ENCODE measurements at places on chromosomes 1 and 21. TPM values are rescaled to one million over a fixed set of nuclear protein-coding genes. Genes with fewer than 3 reads are reported as not detected.
A peak's percentile ranks its signal among the peaks of the same experiment; 100 is the strongest.

DNA sequence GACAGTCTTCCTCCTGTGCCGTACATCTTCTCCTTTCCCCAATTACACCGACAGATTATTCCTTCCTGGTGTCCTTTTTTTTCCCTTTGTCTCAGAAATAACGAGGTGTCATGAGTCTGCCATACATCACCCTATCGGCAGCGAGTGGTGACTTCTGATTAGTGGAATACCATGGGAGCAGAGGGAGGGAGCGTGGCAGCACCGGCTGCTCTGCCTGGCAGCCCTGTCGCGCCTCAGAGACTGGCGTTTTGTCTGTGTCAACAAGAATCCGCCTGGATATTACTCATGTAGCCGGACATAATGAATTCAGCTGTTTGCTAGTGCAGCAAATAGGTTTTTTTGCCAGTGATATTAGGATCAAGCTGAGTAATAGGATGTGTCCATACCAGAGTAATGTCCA lies 51.8 kb downstream of the UTP25 start:
- H3K27ac ChIP-seq, result no peak overlapping the region
- H3K4me3 ChIP-seq, result no peak overlapping the region
- no peaks in the 10 kb centered on the region for H3K4me1 ChIP-seq
- no peak for DNase-seq
- H3K36me3 ChIP-seq, result no peaks in the 10 kb centered on the region

DNA sequence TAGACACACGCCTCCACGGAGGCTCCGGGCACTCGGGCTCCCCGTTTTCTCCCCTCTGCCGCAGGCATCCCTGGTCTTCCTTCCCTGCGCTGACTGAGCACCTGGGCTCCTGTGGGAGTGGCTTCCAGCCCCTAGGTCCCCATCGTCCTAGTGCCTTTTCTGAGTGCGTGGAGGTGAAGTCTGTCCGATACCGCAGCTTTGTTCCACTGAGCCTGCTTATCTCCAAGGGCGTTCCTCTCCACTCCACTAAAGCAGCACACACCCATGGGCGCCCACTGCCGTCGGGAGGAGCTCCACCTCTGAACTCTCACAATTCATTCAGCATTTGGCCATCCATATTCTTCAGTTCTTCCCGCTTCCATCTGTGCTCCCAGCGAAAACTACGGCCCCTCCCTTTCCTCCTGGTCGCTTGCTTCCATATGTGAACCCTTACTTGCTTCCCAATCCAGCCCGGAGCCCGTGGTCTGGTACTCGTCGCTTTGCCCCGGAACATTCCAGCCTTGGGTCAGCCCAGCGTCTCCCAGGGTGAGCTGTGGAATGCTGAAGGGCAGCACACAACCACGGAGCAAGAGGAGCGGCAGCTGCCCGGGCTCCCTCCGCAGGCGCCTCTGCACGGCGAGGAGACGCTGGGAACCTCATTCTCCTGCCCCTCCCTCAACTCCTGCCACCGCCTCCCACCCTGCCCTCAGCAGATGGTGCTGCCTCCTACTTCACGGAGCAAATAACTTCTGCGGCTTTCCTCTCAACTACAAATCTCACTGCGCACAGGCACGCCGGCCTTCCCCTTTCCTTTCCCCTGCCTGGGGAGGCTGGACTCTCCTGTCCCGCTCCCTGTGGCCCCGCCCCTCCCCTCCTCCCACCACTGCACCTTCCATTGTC lies 27.5 kb downstream of the ATP8B2 start:
- peaks cover 3% of the 10 kb centered on the region for H3K36me3 ChIP-seq
- no peaks in the 10 kb centered on the region for H3K27me3 ChIP-seq
- peaks cover 31% of the 10 kb centered on the region for H3K4me1 ChIP-seq
- peak overlapping the region; percentile 97 for H3K4me3 ChIP-seq
- peak overlapping the region; percentile 93 for H3K27ac ChIP-seq
- DNase-seq, result no peak

The MYOG gene
- not detected for total RNA-seq

DNA sequence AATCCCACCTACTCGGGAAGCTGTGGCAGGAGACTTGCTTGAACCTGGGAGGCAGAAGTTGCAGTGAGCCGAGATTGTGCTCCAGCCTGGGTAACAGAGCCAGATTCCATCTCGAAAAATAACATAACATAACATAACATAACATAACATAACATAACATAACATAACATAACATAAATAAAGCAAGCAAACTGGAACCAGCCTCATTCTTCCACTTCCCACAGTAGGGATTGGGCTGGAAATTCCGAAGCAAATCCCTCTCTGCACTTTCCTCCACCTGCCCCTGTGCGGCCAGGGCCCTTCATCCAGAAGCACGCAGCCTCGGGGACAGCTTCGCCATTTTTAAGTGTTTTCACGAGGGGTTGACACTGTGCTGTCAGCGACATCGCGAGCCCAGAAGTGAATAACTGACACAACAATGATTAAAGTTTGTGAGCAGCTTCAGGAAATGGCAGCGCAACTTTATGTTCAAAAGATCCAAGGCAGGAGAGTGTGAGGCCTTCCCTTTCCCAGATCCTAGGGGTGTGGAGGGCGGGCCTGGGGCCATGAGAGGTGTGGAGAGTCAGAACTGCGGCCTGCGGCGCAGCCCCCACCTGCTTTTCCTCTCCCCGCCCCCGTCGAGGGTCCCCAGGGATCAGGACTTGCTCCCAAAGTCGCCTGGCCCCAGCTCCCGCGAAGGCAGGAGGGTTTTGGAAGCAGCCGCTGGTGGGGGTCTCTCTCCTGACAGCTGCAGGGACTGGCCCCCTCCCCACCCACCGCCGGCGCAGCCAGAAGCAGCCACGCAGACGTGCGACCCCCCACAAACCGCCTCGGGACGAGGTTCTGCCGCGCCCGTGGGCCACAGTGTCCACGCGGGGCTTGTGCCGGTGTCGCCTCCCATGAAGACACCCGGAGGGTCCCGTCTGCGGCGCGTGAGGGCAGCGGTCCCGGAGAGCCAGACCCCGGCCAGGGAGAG lies 651 bp upstream of the GABRD start:
- no peak for DNase-seq
- peak overlapping the region; percentile 84 for H3K4me3 ChIP-seq
- H3K36me3 ChIP-seq, result no peaks in the 10 kb centered on the region
- peaks cover 73% of the 10 kb centered on the region for H3K27me3 ChIP-seq
- H3K4me1 ChIP-seq, result peaks cover 6% of the 10 kb centered on the region

The SLC37A1 gene
- 21.0 TPM for total RNA-seq

DNA sequence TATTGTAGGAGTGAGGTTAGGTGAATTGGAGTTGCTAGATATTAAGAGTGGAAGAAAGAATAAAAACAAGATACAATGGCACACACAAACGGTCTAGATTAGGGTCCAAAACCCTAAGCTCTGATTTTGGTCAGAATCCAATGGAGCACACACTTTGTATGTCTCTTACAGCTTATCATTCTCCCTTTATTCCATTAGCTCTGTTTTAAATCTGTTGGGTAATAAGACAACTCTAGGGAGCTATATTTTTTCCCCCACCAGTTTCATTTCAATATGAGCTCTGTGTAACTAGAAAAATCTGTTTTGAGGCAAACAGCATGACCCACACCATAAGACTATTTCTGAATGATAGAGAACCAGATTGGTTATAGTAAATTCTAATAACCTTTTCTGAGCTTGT lies 465.6 kb downstream of the ADGRL2 start:
- H3K4me1 ChIP-seq, result no peaks in the 10 kb centered on the region
- H3K27me3 ChIP-seq, result no peaks in the 10 kb centered on the region
- H3K27ac ChIP-seq, result no peak overlapping the region
- DNase-seq, result no peak
- no peaks in the 10 kb centered on the region for H3K36me3 ChIP-seq

The GSTM3 gene
- total RNA-seq, result 7.8 TPM

The LIN28A gene
- total RNA-seq, result not detected

The SLAMF7 gene
- 3.9 TPM for total RNA-seq

DNA sequence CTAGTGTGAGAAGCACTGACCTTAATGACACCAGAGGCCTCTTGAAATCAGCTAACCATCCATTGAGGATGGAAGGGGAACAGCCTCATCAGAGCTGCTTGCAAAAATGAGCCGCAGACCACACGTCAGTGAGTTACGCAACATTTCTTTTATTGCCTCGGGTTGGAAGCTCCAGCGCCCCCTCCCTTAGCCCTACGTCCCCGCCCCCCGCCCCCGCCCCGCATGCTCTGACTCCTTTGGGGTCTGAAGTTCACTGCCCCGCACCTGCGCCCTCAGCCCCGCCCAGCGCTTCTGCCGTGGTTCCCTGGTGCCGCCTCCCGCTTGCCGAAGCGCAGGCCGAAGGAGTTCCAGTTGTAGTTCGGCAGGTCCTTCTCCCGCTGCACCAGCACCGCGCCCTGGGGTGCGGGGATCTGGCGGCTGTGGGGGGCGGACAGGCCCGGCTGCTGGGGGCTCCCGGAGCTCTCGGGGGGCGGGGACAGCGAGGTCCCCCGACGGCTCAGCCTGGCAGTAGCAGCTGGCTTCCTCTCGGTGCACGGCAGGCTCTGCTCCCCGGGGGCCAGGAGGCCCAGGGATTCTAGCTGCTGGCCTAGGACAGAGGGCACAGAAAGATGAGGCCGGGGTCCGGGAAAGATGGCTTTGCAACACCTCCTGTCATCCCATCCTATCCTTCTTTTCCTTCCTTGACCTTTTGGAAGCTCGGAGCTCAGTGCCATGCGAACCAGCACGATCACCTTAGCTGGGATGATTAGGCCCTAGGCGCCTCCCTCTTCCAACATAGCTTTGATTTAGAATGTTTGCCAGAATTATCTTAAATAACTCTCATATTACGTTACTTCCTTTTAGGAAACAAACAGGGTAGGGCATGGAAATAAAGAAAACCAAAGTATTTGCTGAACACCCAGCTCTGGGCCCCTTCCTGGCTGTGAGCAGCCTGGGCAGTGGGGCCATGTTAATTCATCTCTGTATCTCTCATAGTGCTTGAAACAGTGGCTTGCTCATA lies 5.8 kb downstream of the KISS1 start:
- H3K27ac ChIP-seq, result peak overlapping the region; percentile 81
- no peak overlapping the region for H3K4me3 ChIP-seq
- DNase-seq, result peak; percentile 34
- H3K27me3 ChIP-seq, result peaks cover 75% of the 10 kb centered on the region
- peaks cover 4% of the 10 kb centered on the region for H3K36me3 ChIP-seq

DNA sequence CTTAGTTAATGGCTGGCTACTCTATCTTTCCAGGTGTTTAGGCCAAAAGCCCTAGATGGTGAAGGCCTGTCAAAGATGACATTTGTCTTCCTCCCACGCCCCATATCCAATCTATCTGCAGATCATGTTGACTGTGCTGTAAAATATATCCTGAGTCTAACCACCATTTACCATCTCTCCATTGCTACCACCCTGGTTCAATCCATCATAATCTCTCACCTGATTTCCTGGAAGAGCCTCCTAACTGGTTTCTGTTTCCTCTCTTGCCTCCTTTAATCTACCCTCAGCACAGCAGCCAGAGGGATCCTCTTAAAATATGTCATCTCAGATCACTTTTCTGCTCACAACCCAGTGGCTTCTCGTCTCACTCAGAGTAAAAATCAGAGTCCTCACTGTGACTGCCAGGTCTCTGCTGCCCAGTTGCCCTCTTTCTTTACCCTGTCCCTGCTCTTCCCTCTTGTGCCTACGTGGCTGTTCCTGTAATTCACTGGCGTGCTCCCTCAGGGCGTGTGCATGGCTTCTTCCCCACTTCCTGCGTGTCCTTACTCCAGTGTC lies 17.8 kb downstream of the TMEM50A start:
- peaks cover 20% of the 10 kb centered on the region for H3K4me1 ChIP-seq
- H3K27me3 ChIP-seq, result no peaks in the 10 kb centered on the region
- peaks cover 9% of the 10 kb centered on the region for H3K36me3 ChIP-seq
- H3K27ac ChIP-seq, result peak overlapping the region; percentile 92
- peak overlapping the region; percentile 56 for H3K4me3 ChIP-seq

DNA sequence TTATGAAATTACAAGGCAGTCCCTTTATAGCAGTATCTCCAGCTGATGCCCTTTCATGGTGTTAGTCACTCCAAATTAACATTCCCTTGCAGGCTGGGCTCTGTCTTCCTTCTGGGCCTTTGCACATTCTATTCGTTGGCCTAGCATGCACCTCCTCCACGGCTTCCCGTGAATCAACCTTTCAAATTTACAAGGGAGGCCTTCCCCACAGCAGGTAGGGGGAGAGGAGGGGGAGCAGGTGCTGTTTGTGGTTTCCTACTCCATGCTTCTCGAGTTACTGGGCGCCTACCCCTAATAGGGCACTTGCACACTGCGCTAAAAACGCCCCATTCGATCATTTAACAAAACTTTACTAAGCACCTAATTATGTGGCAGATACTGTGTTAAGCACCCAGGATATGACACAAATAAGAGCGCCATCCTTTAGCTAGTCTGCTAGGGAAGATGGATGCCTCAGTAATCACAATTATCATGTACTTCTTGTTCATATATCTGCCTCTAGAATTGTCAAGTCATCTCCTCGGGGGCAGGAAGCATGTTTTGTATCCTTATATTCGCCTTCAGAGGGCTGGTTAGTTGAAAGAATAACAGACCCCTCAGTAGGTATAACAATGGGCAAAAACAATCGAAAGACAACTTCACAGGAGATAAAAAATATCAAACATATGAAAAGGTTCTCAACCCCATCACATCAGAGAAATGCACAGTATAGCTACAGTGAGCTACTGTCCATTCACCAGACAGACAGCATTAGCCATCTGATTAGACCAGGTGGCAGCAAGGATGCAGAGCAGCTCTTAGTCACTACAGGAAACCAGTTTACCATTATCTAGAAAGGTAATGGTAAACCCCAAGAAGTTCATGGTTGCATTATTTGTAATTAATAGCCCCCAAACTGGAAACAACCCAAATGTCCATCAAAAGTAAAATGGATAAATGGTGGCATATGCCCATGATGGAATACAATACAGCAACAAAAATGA lies 1.7 kb upstream of the ADAR start:
- H3K4me1 ChIP-seq, result peaks cover 53% of the 10 kb centered on the region
- DNase-seq, result no peak
- H3K27me3 ChIP-seq, result no peaks in the 10 kb centered on the region
- H3K4me3 ChIP-seq, result peak overlapping the region; percentile 99
- H3K27ac ChIP-seq, result peak overlapping the region; percentile 98

The OR14A2 gene
- not detected for total RNA-seq

DNA sequence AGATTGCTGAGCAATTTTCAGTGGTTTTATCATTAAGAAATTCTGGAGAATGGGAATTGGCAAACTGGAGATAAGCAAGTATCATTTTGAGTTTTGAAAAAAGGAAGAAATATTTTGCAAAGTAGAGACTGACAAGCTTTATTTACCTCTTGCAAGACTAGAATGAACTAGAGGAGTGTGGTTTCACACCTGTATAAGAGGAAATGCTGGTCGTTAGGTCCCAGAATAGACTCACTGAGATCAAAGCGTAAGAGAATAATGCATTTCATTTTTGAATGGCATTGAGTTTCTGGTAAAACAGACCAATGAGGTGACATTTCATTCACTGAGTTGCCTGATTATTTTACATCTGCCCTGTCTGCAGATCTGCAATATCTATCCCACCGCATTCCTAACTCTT lies 308.1 kb downstream of the ADGRL2 start:
- H3K4me1 ChIP-seq, result no peaks in the 10 kb centered on the region
- no peaks in the 10 kb centered on the region for H3K27me3 ChIP-seq
- no peak for DNase-seq
- H3K4me3 ChIP-seq, result no peak overlapping the region

The CDA gene
- 1.1 TPM for total RNA-seq

- no peak overlapping the region for H3K4me3 ChIP-seq
- H3K36me3 ChIP-seq, result no peaks in the 10 kb centered on the region
- H3K27me3 ChIP-seq, result no peaks in the 10 kb centered on the region
- no peak for DNase-seq
- H3K27ac ChIP-seq, result peak overlapping the region; percentile 29
- H3K4me1 ChIP-seq, result peaks cover 24% of the 10 kb centered on the region
Measured at GRCh38 chr1:40310983-40311642, 6.0 kb downstream of the COL9A2 start.
